ENCODE measurements at places on chromosomes 5 and 9.
A peak's percentile ranks its signal among the peaks of the same experiment; 100 is the strongest.

GRCh38 chr9:113131689-113132151 lies 19.1 kb upstream of the SLC31A2 start:
- no peak for DNase-seq

- no peak for DNase-seq
These were observed 27.0 kb downstream of the AQP7 start for GRCh38 chr9:33375238-33375840.

- no peak for DNase-seq
These were observed 13.1 kb downstream of the TRIO start for GRCh38 chr5:14156290-14156649.

DNA sequence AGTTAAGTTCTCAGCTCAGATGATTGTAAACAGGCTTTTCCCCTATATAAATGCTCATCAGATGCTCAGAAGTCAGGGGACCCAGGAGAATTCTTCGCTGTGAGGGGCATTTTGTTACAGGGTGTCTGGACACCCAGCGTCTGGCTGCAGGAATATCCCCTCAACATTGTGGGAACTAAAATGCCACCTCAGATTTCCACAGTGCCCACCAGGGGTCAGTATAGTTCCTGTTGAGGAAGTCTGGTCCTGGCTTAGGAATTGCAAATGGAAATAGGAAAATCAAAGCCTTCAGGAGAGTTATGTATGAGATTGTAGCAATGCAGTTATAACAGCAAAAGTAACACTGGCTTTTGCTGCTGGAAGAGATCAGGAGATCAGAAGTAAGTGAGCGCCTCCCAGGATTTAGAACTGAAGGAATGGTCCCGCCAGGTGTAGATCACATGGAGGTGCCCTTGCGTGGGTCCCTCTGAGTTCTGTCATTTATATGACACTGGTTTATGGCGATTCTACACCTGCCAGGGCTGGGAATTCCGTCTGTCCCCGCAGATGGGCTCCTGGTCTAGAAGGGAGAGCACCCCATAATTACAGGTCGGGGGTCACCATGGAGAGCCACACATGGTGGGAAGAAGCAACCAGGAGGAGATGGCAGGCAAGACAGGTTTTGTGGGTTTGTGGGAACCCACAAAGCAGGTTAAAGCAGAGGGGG lies 47.1 kb upstream of the CTSL start:
- DNase-seq, result peak; percentile 13

- DNase-seq, result no peak
These were observed 30.2 kb downstream of the LHX2 start for GRCh38 chr9:124041817-124042116.

- DNase-seq, result no peak
These were observed 59.1 kb downstream of the CDC42SE2 start for GRCh38 chr5:131322926-131323325.

DNA sequence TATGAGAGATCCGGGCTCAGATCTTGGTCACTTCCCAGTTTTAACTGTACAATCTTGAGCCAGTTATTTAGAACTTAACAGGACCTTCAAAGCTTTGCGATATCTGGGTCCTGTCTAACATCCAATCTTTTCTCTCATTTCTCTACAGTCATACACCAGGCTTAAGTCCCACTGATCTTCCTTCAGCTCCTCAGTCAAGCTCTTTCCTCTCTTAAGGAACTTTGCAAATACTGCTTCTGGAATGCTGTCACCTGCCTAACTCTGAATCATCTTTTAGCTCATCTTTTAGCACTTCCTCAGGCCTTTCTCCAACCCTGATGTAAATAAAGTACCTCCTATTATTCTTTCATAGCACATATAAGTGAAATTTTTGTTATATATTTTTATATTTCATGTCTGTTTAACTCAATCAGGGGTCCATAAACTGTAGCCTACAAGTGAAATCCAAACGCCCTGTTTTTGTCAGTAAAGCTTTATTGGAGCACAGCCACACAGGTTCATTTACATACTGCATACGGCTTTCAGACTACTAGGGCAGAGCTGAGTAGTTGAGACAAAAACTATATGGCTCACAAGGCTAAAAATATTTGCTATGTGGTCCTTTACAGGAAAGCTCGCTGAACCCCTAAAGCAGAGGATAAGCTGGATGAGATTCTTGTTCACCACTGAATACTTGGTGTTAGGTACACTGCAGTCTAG lies 63.5 kb downstream of the MEF2C start:
- no peak for DNase-seq

- no peak for DNase-seq
These were observed 59.4 kb downstream of the SIL1 start for GRCh38 chr5:139138809-139139208.

DNA sequence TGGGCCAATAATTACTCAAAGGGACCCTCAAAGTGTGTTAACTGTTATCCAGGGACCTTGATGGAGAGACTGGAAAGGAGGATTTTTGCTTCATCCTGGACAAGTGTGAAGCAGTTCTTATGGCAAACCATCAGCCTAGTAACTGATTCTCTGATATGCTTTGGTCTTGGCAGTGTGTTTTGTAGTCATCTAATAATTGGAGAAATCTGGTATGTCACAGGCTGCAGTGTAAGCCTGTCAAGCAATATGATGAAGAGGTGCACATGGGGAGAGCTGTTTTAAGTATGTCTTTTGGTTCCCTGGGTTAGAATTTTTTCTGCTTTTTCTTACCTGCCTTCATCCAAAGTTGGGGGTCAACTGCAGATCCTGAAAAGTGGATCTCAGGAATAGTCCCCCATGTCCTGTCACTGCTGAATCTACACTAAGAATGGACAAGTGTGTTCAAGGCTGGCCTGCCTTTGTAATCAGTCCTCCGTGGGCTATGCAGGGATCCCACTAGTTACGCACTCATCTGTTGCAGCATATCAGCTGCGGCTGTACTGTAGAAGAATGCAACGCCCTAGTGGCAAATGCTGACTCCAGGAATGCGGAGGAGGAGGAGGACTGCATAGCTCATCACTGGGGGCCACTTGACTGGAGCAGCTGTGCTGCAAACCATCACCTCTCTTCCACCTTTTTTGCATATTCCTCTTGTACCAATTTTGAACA lies 1.9 kb downstream of the SPTAN1 start:
- no peak for DNase-seq

DNA sequence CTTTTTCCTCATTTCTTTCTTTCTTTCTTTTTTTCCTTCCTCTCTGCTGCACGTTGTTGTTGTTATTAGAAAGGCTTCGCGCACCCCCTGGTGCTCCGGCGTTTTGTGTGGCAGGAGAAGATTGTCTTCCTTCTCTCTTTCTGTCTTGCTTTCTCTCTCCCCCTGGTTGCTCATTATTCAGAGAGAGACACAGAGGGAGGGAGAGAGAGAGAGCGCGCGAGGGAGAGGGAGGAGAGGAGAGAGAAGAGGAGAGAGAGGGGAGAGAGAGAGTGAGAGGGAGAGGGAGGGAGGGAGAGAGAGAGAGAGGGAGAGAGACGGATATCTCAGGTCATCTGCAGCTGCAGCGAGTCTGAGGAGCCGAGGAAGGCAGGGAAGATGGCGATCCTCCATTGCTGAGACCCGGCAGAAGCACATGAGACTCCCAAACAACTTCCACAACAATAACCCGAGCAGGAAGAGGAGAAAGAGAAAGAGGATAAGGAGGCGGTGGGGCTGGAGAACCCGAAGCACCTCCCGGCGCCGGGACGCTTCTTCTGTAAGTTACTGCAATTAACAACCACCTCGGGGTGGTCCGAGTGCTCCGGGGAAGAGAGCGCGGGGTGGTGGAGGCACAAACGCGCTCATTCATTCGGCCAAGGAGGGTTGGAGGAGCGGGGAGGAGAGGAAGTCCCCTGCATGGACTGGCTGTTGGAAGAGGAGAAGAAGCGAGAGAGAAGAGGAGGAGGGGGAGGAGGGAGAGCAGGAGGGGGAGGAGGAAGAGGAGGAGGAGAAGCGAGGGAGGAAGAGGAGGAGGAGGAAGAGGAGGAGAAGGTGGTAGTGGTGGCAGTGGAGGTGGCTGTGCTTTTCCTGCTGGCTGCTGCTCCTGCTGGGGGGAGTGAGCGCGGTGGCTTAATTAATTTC lies at the start of gene ZNF462:
ZNF462 (plus strand) TSS at position 346 of the 900 bp plus-strand sequence. CDS start 60,218 bp downstream, outside the sequence.
- no peak for DNase-seq

DNA sequence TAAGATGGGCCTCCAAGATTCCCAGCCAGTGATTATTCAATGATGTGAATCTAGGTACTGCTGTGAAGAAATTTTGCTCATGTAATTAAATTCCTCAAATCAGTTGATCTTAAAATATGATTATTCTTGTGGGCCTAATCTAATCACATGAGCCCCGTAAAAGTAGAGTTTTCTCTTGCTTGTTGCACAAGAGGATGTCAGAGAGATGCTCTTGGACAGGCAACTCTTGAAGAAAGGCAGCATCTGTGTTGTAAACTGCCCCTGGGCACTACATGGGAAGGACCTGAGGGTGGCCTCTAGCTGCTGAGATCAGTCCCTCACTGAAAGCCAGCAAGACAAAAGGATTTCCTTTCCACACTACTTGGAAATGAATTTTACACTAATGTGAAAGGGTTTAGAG lies 132.9 kb downstream of the TRPM3 start:
- no peak for DNase-seq

GRCh38 chr5:31194892-31195555 lies 1.5 kb downstream of the CDH6 start:
- DNase-seq, result no peak

GRCh38 chr9:117800389-117800788 lies 96.2 kb downstream of the TLR4 start:
- DNase-seq, result no peak

DNA sequence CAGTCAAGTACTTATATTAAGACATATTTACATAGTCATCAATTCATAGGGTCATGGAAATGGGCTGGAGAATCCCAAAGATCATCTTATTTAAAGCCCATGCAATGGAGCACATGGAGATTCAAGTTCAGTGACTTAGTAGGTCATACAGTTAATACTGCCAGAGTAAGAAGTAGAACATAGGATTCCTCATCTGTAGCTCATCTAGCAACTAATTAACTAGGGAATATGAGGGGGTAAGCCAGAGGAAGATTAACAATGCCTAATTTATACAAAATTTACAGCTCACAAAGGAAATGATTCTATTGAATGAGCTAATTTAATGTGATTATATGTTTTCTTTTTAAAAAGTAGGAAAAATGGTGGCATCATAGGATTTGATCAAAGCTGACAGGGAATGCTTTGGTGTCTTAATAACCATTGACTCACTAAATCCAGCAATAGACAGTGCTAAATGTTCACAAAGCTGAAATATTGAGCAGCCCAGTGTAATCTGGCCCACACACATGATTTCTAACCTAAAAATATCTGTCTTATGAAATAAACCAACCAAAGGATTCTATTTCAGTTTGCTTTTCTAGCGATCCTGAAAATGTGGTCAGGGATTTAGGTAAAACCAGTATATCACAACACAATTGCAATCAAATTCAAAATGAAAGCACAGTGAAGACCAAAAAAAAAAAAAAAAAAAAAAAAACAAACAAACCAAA lies 53.3 kb downstream of the PRDM6 start:
- no peak for DNase-seq

DNA sequence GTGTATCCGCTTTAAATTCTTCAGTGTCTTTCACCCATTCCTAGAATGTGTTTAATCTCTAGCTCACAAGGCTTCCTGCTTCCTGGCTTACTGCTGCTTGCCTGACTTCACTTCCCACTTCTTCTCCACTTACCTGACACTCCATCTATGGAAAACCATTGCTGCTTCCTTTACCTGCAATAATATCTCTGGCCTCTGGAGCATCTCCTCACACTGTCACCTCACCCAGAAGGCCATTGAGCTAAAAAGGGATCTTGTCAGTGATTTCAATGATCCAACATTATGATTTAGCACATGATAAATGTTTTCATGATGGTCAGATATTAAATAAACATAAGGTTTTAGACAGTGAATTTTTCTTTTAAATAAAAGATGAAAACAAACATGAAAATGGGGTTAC lies 281.1 kb downstream of the MRPS30 start:
- DNase-seq, result no peak

GRCh38 chr9:27542508-27542907 lies 12.9 kb upstream of the MOB3B start:
- DNase-seq, result no peak

- DNase-seq, result peak; percentile 27
These were observed 505 bp downstream of the SPTAN1 start for GRCh38 chr9:128552744-128553440.

- DNase-seq, result no peak
These were observed 10.3 kb upstream of the GPBP1 start for GRCh38 chr5:57163553-57164006.

DNA sequence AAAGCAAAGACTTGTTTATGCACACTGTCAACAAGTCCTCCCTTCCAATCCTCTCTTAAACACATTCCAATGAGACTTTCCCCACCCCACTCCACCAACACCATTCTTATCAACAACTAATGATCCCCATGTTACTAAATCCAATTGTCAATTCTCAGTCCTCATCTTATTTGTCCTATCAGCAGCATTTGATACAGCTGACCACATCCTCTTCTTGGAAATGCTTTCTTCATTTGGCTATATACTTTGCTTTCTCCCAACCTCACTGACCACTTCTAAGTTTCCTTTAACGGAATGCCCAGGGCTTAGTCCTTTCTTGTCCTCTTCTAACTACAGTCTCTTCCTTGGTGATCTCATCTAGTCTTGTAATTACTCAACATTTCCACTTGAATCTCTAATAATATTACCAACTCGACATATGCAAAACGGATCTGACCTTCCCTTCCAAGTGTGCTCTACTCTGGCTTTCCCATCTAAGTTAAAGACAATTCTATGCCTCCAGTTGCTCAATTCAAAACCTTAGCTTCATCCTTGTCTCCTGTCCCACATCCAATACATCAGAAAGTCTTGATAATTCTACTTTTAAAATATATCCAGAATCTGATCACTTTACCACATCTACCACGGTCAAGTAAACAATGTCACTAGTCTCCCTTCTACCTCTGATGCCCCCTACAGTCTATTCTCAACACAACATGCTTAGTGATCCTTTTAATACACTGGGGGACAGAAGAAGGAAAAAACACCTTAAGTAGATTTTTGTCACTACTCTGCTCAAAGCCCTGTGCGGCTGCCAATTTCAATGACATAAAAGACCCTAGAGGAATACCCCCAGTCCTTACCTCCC lies 25.5 kb downstream of the AGTPBP1 start:
- no peak for DNase-seq

DNA sequence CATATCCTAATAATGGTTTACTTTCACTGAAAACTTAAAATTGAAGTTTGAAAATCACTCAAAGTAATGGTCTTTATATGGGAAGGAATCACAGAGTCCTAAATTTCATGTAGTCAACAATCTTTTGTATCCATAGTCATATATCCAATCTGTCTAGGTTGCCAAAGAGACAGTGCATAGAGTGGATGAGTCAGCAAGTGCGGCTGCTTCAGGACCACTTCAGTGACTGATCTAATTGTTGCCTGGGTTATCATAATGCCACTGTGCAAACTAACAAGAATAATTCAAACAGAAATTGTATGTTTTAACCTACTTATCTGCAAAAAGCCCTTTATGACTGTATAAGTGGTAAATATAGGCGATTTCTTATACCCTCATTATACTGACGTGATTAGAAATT lies 211.3 kb upstream of the PRR16 start:
- no peak for DNase-seq
